Right lobe of liver (tissue), 6 donors: ENCODE measurements at places on chromosomes 3 and 15. TPM values are rescaled to one million over a fixed set of nuclear protein-coding genes. Genes with fewer than 3 reads are reported as not detected.
A peak's percentile ranks its signal among the peaks of the same experiment; 100 is the strongest.

DNA sequence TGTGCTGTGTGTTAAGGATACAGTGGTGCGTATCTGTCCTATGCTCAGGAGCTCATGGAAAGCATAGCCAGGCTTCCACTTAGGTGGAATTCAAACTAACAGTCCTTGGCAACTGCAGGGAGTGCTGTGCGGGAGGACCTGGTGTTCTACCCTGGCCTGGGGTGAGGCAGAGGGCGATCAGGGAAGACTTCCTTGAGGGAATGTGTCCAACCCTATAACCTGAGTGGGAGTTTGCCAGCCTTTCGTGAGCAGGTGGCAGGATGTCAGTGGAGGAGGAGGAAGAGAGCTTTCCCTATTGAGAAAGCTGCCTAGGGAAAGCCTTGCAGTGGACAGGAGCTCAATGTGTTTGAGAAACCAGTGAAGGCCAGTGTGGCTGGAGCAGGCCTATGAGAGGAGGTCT, 271.1 kb upstream of the C2CD4B start:
- H3K27ac ChIP-seq, result no peak overlapping the region
- H3K36me3 ChIP-seq, result no peaks in the 10 kb centered on the region
- no peak overlapping the region for H3K4me3 ChIP-seq
- H3K4me1 ChIP-seq, result peaks cover 5% of the 10 kb centered on the region

GRCh38 chr15:38868326-38869114, 303.9 kb upstream of the RASGRP1 start:
- peaks cover 8% of the 10 kb centered on the region for H3K4me1 ChIP-seq
- H3K4me3 ChIP-seq, result no peak overlapping the region
- no peak for DNase-seq
- no peaks in the 10 kb centered on the region for H3K36me3 ChIP-seq
- H3K27ac ChIP-seq, result no peak overlapping the region
- H3K27me3 ChIP-seq, result no peaks in the 10 kb centered on the region

SLC24A5 gene
- not detected for total RNA-seq

DNA sequence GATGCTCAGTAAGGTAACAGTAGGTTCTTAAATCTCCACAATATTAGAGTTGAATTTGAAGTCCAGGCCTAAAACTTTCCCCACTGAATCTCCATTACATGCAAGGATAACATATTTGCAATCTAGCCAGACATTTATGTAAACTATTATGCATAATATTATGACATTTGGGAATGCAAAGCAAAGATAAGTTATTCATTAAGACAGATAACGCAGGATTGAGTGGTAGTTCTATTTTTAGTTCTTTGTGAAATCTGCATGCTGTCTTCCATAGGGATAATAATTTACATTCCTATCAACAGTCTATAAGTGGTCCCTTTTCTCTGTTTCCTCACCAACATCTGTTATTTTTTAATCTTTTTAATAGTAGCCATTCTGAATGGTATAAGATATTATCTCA, 333.5 kb downstream of the AGBL1 start:
- no peak overlapping the region for H3K27ac ChIP-seq
- no peak for DNase-seq
- no peak overlapping the region for H3K4me3 ChIP-seq
- no peaks in the 10 kb centered on the region for H3K4me1 ChIP-seq
- H3K36me3 ChIP-seq, result no peaks in the 10 kb centered on the region

CFAP91 gene
- total RNA-seq, result 5.7 TPM

- H3K27ac ChIP-seq, result no peak overlapping the region
- H3K4me3 ChIP-seq, result no peak overlapping the region
- no peaks in the 10 kb centered on the region for H3K36me3 ChIP-seq
- DNase-seq, result no peak
Measured at GRCh38 chr3:55267206-55267930, 219.7 kb downstream of the WNT5A start.

CCDC80 gene
- total RNA-seq, result 1.6 TPM

DNA sequence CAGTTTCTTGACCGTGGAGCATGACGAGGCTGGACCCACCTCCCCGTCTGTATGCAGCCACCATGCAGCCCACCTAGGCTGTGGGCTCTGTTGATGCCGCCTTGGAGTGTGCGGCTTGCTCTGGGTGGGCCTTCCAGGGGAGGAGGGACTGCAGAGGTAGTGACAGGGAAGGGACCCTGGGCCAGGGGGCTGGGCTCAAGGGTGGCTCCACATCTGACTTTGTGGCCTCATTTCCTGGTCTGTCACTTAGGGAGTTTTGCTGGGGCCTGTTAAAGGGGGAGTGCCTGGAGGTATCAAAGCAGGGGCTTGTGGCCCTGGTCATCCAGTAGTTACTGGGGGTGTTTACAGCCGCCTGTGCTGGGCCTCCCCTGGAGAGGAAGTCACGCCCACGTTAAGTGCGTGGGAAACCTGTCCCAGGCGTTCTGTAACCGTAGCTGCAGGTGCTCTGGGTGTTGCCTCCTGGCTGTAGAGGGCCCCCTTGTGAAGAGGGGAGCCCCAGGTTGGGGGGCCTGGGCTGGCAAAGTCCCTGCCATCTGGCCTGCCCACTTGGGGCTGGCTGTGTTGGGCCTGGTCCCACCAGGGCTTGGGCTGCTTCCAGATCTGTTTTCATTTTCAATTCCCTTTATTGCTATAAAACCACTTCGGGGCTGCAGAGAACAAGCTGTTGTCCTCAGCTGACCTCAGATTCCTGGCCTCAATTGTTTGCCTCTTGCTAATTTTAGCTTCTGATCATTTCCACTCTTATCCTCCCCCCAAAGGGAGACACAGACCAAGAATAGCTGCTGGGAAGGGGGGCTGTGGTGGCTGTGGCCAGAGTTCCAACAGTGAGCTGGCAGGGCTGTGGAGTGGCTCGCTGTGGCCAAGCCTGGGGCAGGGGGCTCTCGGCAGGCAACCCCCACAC, 26.5 kb downstream of the KLF13 start:
- DNase-seq, result no peak
- peak overlapping the region; percentile 69 for H3K27ac ChIP-seq
- no peaks in the 10 kb centered on the region for H3K27me3 ChIP-seq
- no peaks in the 10 kb centered on the region for H3K36me3 ChIP-seq
- H3K4me1 ChIP-seq, result peaks cover 5% of the 10 kb centered on the region

GRCh38 chr15:85022860-85023403, 41.3 kb downstream of the PDE8A start:
- no peak overlapping the region for H3K27ac ChIP-seq
- H3K36me3 ChIP-seq, result no peaks in the 10 kb centered on the region
- DNase-seq, result no peak
- no peak overlapping the region for H3K4me3 ChIP-seq
- no peaks in the 10 kb centered on the region for H3K4me1 ChIP-seq

GRCh38 chr3:72804361-72804760, 43.9 kb downstream of the SHQ1 start:
- H3K4me1 ChIP-seq, result no peaks in the 10 kb centered on the region
- no peak for DNase-seq
- H3K4me3 ChIP-seq, result no peak overlapping the region
- no peaks in the 10 kb centered on the region for H3K27me3 ChIP-seq

GRCh38 chr3:146470425-146470990, 1.1 kb upstream of the PLSCR2 start:
- H3K27me3 ChIP-seq, result no peaks in the 10 kb centered on the region
- DNase-seq, result no peak
- H3K36me3 ChIP-seq, result no peaks in the 10 kb centered on the region
- H3K27ac ChIP-seq, result no peak overlapping the region
- no peaks in the 10 kb centered on the region for H3K4me1 ChIP-seq

ACTRT3 gene
- total RNA-seq, result 2.3 TPM

P2RY14 gene
- not detected for total RNA-seq

PYGO1 gene
- total RNA-seq, result 0.09 TPM

GRCh38 chr15:98506172-98506571, 142.2 kb upstream of the IGF1R start:
- no peaks in the 10 kb centered on the region for H3K36me3 ChIP-seq
- H3K27ac ChIP-seq, result no peak overlapping the region
- no peaks in the 10 kb centered on the region for H3K4me1 ChIP-seq
- no peak for DNase-seq
- H3K27me3 ChIP-seq, result no peaks in the 10 kb centered on the region
- no peak overlapping the region for H3K4me3 ChIP-seq

DNA sequence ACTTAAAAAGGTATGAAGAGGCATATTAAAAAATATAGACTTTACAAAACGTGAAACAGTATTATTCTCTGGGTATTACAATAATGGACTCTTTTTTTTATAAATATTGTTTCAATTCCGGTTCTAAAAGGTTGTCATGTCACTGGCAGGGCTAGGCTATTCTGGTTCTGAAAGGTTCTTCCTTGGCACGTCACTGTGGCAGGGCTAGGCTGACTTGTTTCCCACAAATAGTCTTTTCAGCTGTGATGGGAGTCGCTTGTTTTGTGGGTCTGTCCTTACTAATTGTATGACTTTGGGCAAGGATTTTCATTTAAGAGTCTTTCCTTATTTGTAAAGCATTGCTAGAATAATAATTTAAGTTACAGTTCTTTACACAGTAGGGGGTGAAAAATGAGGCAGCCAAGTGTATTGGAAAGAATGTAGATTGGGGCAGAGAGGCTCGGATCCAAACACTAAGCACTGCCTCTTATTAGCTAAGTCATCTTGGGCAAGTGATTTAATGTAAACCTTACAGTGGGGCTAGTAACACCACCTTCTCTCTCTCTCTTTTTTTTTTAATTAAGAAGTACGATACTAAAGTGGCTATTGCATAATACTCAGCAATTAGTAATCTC, 12.4 kb upstream of the MELTF start:
- no peak for DNase-seq
- H3K4me3 ChIP-seq, result no peak overlapping the region
- H3K27me3 ChIP-seq, result no peaks in the 10 kb centered on the region
- no peaks in the 10 kb centered on the region for H3K4me1 ChIP-seq
- H3K36me3 ChIP-seq, result no peaks in the 10 kb centered on the region
- no peak overlapping the region for H3K27ac ChIP-seq
